ENCODE measurements at places on chromosomes 16 and 17.
A peak's percentile ranks its signal among the peaks of the same experiment; 100 is the strongest.

- DNase-seq: peak; percentile 10
These were observed 428 bp downstream of the SGSM2 start for GRCh38 chr17:2337544-2338314.

DNA sequence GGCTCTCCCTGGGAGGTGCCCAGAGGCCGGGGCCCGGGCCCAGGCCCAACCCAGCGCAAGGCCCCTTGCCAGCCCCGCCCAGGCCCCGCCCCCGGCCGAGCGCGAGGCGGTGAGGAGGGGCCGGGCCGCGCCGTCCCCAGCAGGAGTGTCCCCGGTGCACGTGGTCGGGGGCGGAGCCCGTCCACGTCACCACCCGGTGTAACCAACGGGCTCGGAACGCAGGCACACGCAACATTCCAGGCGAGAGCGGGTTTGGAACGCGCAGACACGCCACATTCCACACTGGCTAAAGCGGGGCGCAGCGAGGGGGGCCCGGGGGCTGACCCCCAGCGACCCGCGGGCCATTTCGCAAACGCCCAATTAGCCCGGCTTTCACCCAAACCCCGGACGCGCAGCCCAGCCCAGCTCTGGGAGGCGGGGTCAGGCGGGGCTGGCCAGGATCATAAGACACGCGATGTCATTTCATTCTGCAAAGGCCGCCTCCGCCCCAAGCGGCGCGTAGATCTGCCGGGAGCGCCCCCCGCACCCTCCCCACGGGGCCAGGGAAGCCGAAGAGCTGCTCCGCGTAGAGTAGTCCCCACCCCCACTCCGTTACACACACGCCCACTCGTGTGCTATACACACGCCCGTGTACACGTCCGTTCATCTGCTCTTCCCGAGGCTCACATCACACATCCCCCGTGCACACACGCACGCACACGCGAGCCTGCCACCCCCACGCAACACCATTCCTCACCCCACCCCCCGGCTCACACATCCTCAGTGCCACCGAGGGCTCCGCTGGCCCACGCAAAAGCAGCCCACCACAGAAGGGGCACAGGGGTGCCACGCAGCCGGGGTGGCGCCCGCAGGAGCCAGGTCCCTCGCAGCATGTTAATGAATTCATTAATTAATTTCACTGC is 1.0 kb downstream of the MNT start:
- DNase-seq: peak; percentile 94

DNA sequence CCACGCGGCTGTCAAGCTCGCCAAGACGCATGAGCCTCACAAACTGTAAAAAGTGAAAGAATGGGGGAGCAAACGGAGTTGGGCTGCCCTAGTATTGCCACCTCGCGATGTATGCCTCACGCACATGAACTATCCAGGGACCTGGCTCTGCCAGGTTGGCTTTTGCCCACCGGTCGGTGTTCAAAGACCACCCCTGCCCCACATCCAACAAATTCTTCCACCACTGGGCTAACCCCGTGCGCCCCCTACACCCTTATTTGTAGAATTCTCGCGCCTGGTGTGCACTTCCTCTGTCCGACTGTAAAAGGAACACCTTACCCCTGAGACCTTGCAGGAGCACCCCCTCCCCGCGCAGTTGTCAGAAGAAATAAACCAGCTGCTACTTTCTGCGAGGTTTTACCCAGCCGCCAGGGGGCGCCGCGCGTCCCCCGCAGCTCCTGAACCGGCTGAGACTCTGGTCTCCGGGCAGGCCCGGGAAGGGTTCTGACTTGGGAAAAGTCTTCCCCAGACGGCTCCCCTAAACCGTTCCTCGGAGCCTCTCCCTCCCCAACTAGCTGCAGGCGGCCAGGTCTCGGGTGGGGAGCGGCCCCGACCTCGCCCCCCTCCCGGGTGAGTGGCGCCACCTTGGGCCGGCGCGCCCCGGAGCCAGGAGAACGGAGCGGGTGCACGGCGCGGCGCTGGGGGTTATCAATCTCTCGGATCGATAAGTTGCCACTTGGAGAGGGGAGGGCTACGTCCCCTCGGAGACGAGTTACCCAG is 1.7 kb upstream of the ZNF423 start:
- no peak for DNase-seq

- DNase-seq: no peak
These were observed 14.4 kb downstream of the CANT1 start for GRCh38 chr17:78995022-78995760.

GRCh38 chr16:85595812-85596502 is 17.2 kb upstream of the GSE1 start:
- DNase-seq: no peak

DNA sequence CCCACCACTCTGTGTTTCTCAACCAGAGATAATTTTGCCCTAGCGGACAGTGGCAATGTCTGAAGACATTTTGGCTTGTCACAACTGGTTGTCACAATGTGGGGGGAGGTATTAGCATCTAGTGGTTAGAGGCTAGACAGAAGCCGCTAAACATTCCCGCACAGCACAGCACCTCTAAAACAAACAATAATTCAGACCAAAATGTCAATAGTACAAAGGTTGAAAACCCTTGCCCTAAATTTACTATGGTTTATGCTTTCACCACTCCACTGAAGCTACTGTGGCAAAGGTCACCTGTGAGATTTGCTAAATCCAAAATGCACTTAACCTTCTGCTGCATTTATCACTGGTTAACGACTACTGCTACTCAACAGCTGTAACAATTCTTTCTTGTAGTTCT is 14.1 kb downstream of the NUP88 start:
- DNase-seq: no peak

DNA sequence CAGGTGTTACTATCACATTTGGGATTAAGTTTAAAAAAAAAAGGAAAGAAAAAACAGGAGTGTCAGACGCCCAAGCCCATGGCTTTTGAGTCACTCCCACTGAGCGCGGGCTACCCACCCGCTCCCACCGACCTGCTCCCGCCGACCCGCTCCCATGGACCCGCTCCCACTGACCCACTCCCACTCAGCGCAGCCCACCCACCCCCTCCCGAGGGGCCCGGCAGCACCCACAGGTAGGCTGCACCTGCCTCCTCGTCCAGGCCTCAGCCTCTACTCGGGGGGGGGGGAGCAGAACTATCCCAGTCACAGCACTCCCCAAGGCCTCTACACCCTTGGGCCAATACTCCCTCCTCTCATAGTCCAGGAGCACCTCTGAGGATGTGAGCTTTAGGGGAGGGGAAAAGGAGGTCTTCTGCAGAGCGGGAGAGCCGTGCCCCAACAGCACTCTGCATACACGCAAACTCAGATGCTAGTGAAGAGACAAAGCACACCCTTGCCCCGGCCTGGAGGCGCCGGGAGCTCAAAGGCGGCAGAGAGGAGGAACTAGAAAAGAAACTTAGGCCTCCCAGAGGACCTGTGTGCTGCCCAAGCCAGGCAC is 2.9 kb downstream of the CLUH start:
- DNase-seq: no peak

DNA sequence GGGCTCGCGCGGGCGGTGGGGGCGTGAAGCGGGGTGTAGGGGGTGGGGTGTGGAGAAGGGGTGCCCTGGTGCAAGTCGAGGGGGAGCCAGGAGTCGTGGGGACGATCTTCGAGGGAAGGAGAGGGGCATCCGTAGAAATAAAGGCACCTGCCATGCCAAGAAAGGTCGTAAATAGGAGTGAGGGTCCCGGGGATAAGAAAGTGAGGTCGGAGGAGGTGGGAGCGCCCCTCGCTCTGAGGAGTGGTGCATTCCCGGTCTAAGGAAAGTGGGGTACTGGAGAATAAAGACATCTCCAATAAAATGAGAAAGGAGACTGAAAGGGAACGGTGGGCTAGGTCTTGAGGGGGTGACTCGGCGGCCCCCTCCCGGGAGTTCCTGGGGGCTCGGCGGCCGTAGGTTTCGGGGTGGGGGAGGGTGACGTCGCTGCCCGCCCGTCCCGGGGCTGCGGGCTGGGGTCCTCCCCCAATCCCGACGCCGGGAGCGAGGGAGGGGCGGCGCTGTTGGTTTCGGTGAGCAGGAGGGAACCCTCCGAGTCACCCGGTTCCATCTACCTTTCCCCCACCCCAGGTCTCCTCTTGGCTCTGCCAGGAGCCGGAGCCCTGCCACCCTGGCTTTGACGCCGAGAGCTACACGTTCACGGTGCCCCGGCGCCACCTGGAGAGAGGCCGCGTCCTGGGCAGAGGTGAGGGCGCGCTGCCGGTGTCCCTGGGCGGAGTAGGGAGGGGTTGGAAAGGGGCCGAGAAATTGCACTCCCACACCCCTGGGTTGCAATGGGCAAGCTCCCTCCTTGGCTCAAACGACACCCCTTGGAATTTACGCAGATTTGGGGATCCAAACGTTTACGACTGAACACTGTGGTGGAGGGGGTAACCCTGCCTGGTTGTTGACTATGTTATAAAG is 888 bp downstream of the CDH1 start:
- DNase-seq: no peak

DNA sequence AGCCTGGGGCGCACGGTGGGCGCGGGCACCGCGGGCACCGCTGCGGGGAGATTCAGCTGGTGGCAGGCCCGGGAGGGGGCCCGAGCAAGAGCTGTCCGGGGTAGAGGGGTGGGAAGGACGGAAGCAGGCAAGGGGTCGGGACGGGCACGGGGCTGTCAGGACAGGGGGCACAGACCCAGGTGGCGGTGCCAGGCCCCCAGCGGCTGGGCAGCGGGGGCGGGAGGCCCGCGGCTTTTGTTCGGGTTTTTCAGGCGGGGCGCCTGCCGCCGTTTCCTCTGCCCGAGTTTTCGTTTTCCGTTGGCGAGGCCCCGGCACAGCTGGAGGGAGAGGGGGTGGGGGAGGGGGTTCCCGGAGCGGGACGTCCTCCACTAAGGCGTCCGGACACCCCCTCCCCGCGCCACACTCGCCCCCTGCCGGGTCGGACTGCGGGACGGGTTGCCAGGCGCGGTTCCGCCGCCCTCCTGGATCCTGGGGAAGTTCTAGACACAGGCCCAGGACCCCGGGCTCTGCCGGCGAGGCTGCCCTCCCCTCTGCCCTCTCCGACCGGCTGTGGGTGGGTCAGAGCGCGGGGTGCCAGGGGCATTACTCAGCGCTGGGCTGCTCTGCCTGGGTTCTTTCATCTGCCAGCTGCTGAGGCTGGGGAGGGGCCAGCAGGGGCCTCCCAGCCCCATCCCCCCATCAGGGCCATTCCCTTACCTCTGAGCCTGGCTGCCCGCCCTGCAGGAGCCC is 543 bp downstream of the ARHGAP23 start:
- peak; percentile 84 for DNase-seq

DNA sequence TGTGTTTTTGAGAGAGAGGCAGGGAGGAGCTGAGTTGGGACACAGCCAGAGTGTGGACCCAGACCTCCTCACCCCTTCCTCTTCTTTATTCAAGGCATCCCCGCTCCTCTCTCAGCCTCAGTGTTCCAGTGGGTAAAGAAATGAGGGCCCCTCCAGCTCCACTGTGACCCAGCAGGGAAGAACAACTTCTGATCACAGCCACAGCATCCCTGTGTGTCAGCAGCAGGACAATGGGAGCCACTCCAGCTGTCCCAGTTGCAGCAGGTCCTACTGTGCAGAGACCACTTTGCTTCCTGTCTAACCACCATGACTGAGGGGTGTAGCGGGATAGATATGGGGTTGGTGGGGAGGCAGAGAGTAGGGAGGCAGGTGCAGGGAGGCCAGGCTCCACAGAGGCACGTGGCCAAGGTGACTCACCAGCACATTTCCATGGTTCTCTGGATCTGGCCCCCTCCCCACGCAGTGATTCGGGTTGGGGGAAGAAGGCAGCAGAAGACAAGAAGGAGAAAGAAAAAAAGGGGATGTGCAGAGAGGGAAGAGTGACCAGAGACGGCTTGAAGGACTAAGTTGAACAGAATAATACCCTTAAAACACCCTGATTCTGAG is 24.5 kb downstream of the PIK3R5 start:
- no peak for DNase-seq

GRCh38 chr17:63436523-63437110 is 9.5 kb downstream of the CYB561 start:
- no peak for DNase-seq

GRCh38 chr17:752620-753219 is 656 bp upstream of the GEMIN4 start:
- no peak for DNase-seq

GRCh38 chr17:50946223-50946890 is 80.2 kb upstream of the TOB1 start:
- no peak for DNase-seq

- DNase-seq: no peak
These were observed 44.4 kb downstream of the EEF2K start for GRCh38 chr16:22250522-22250921.

DNA sequence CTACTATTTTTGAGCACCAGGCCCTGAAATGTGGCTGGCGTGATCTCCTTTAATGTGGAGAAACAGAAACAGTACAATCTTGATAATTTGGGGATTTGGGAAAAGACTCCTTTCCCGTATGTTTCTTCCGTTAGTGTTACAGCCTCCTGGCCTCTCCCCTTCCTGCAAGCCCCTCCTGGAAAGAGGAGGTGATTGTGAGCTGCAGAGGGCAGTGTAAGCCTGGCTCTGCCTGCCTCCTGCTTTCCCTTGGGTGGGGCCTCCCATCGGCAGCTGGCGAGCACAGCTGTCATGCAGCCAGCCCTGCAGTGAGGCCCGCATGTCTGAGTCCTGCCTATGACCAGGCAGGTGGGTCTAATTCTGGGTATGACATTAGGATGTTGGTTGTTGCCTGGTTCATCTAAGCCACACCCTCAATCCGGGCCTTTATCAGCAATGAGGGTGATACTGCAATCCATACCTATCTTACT is 48.7 kb upstream of the WSB1 start:
- DNase-seq: peak; percentile 81

GRCh38 chr16:74521691-74522090 is 85.2 kb downstream of the GLG1 start:
- DNase-seq: peak; percentile 27

DNA sequence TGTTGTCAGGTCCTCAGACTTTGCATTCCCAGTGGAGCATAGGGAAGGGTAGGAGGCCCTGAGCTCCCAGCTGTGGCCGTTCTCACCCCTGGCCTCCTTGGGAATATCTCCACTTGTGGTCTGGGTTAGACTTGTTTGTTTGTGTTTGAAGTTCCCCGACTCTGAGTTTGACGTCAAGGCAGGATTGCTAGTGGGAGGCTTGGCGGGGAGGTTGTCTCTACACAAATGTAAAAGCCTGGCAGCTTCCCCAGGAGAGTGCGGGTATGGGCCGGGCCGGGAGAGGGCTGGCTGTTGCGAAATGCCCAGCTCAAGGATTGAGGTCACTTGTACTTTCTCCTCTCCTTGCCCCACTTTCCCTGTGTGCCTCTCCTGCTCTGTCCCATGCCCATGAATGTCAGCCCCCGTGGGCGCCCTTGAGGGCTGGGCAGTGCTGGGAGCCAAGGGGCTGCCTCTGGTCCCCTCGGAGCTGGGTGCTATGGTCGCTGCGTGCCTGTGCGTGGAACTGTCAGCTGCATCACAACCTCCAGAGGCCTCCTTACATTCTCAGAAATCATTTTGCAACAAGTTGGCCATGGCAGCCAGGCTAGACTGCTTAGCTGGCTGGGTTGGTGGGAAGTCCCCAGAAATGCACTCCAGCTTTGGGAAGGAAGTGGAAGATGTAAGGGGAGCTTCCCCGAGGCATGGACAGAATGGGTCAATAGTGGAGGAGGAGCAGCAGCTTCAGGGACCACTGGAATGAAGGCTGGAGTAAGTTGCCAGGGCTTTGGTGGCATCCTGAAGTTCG is 84.3 kb downstream of the KSR1 start:
- DNase-seq: peak; percentile 56

GRCh38 chr17:2940352-2940751 is 123.1 kb downstream of the OR1D5 start:
- DNase-seq: peak; percentile 73

All from hippocampal formation (tissue), 2 donors.